ENCODE measurements at places on chromosomes 2 and 18.
A peak's percentile ranks its signal among the peaks of the same experiment; 100 is the strongest.

DNA sequence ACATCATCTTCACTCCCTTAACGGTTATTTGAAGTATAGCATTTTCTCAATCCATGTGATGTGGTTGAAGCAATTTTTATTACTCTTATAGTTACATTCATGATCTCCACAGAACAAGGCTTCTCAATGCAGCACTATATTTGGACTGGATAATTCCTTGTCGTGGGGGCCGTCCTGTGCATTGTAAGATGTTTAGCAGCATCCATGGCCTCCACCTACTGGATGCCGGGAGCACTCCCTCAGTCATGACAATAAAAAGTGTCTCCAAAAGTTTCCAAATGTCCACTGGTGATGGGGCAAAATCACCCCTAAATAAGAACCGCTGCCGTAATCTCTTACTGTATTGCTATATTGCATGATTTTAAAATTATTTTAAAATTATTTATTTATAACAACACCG lies 110.6 kb upstream of the DDX18 start:
- DNase-seq, result no peak

- DNase-seq, result no peak
Observed at GRCh38 chr2:179745635-179746256, 115.7 kb downstream of the ZNF385B start.

- DNase-seq, result no peak
Observed at GRCh38 chr2:101559551-101559950, 84.6 kb upstream of the RFX8 start.

GRCh38 chr18:36398419-36398818 lies 100.9 kb downstream of the FHOD3 start:
- DNase-seq, result no peak

GRCh38 chr18:55239740-55240139 lies 280.5 kb upstream of the CCDC68 start:
- DNase-seq, result no peak

DNA sequence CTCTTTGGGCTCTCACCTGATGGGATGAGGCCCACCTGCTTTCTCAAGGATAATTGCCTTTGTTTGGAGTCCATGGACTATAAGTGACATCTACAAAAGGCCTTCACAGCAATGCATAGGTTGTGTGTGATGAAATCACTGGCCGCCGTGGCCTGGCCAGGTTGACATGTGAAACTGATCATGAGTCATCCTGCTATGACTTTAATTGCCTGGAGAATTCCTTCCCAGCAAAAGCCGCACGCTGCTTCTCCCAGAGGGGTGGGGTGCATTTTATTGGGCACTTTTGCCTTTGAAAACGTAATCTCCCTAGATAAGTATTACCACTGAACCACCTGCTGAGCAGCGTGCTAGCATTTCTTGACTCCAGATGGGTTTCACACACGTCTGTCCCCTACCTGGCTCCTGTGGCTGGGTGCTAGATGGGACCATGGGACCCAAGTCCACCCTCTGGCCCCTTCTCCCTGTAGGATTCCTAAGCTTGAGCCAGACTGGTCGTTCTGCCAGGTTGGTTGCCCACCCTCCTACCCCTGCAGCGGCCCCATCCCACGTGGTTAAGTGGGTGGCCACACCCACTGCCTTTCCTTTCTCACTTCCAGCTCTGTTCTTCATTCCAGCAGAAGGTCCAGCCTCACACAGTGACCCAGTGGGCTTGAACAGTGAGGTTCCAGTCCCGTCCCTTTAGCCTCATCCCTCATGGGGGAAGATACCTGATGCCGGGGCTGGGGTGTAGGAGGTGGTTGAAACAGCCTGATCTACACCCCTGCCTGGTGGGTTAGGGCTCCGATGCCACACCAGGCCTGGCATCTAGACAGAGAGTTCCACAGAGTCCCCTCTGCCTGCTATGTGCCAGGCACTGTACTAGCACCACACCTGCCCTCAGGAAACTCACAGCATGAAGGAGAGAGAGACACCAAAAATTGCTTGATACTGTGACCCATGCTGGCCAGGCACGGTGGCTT lies 89.6 kb downstream of the GBX2 start:
- DNase-seq, result no peak

- DNase-seq, result peak; percentile 18
Observed at GRCh38 chr2:160224060-160224459, 24.0 kb upstream of the ITGB6 start.

All from Kasumi-1 (cell line).